M059J (cell line): ENCODE measurements at places on chromosomes 4 and X. TPM values are rescaled to one million over a fixed set of nuclear protein-coding genes. Genes with fewer than 3 reads are reported as not detected.

UGT2A1 gene
- not detected in 2 replicates for total RNA-seq

XAGE5 gene
- total RNA-seq, result not detected in 2 replicates

EDA gene
- 0.30 TPM in 1 of 2 replicates, not detected in the other for total RNA-seq

C4orf51 gene
- not detected in 2 replicates for total RNA-seq

ANXA10 gene
- 0.17 and 0.66 TPM in 2 replicates for total RNA-seq

NEK1 gene
- total RNA-seq, result 3.1 and 4.0 TPM in 2 replicates
